A172 (cell line): ENCODE measurements at places on chromosomes 4 and X.

- no peak for DNase-seq
Measured at GRCh38 chr4:24121395-24122175, 231.7 kb upstream of the PPARGC1A start.

GRCh38 chrX:70088751-70089150, 26.5 kb downstream of the OTUD6A start:
- no peak for DNase-seq

GRCh38 chr4:123832173-123833026, 435.8 kb downstream of the SPRY1 start:
- DNase-seq = peak; percentile 96

GRCh38 chr4:122481766-122482405, 25.4 kb upstream of the IL2 start:
- peak; percentile 46 for DNase-seq

GRCh38 chr4:98929341-98930267, 671 bp upstream of the EIF4E start:
- peak; percentile 98 for DNase-seq
